COR-L47 (cell line): ENCODE measurements at places on chromosomes 3 and 15.

DNA sequence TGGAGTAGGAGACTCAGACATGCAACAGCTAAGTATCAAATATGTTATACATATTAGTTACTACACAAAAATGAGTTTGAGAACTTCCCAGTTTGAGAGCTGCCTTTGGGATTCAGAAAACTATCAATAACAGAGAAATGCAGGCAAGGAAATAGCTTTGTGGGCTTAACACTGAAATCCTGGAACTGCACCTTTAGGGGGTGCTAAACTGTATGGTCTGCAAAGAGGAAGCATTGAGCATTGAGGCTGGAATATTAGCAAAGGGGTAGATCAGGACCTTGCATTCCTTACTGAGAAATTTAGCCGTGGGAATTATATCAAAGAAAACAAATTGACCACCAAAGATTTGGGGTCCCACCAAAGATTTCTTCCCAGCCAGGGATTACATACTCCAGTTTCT is 580.0 kb downstream of the ZNF385D start:
- no peak for DNase-seq

DNA sequence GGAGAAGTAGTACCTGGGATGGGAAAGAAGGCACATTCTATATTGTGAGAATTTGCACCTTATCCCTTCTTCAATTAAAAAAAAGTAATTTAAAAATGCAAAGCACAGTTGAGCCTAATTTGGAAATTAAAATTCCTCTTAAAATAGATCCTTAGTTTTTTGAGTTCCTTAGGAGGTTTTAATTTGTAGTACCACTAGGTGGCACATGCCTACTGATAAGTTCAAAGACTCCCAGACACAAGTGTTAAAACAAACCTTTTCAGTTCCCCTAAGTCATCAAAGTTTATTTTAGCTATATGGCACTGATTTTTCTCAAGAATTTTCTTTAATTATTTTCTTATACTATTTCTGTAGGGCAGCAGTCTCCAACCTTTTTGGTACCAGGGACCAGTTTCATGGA is 127.6 kb upstream of the AZI2 start:
- DNase-seq, result peak; percentile 7

GRCh38 chr3:13338231-13338630 is 81.9 kb downstream of the NUP210 start:
- no peak for DNase-seq

- DNase-seq, result no peak
Observed at GRCh38 chr3:132285620-132285945, 31.6 kb upstream of the ACP3 start.

- DNase-seq, result no peak
Observed at GRCh38 chr3:117218641-117219048, 509.1 kb downstream of the TUSC7 start.

- no peak for DNase-seq
Observed at GRCh38 chr3:141914311-141914710, 37.9 kb downstream of the ATP1B3 start.

GRCh38 chr3:12438318-12438717 is 46.0 kb upstream of the TSEN2 start:
- DNase-seq, result no peak

GRCh38 chr15:45794304-45794703 is 159.5 kb downstream of the SQOR start:
- DNase-seq, result no peak

DNA sequence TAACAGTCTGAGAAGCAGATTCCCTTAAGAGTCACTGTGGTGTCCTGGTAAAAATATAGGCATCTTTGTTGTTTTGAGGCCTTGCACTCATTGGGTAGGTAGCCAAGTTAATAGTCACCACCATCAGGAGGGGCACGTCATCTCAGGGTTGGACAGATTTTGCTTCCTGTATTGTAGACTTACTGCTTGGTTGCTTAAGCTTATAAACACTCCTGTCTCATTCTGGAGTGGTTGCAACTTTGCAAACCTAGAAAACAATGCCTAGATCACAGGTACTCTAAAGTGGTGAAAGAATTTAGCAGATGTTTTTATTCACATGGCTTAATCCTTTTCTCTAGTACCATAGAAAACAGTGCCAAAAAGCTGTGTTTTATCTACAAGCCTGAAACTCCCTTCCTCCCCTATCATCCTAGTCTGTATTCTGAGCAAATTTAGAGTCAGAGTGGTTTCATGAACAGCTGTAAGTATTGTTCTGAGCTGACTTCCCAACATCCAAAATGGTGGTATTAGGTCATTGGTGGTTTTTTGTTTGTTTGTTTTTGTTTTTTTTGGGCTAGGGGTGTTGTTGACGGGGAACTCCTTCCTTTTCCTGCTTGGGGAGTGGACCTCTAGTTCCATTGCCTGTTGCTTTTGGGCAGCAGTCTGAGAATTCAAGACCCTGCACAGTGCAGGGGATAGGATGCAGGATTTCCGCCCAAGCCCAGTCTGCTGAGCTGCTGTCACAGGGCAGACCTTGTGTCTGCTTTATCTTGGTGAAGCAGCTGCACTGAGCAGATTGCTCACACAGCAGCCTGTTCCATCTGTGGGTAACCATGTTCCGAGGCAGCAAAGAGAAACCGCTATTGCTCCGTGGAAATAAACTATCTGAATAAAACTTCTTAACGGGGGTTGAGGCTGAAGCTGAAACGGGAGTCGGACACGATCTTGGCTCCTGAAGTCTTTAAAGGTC is 202.0 kb downstream of the AKAP13 start:
- no peak for DNase-seq
